ENCODE measurements at places on chromosomes 13 and 19.

DNA sequence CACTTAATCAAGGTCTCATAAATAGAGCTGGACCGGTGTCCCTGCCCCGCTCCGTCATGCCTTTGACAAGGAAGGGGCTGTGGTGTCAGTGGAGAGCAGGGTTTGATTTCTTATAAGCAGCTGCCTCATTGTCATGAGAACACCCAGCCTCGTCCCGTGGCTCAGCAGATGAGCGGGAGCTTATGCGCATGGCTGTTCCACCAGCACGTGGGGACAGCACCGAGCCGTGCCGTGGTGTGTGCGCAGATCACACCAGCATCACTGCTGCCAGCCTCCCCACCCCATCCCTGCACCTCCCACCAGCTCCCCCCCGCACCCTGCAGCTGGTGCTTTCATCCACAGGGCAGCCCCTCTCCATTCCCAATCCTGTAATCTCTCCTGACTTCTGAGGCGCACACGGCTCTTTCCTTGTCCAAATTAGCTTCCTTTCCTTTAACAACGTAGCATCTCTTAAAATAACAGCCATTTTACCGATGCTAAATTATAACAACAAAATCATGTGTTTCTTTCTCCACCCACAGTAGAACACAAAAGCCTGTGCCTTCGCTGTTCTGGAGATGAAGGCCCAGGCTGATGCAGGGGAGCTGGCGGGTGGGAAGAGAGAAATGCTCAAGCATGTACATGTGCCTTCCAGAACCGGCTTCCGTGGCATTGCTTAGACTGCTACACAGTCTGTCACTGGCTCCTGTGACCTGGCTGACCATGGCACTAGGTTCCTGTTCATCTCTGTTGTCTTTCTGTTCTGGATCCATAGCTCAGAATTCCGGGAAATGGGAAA is 96.8 kb downstream of the RAB20 start:
- DNase-seq = no peak

- DNase-seq = no peak
Measured at GRCh38 chr13:101584331-101584730, 131.9 kb downstream of the ITGBL1 start.

GRCh38 chr19:31528261-31528660 is 179.0 kb upstream of the TSHZ3 start:
- no peak for DNase-seq

GRCh38 chr19:56309511-56310185 is 5.0 kb downstream of the ZSCAN5A start:
- DNase-seq = peak; percentile 9

DNA sequence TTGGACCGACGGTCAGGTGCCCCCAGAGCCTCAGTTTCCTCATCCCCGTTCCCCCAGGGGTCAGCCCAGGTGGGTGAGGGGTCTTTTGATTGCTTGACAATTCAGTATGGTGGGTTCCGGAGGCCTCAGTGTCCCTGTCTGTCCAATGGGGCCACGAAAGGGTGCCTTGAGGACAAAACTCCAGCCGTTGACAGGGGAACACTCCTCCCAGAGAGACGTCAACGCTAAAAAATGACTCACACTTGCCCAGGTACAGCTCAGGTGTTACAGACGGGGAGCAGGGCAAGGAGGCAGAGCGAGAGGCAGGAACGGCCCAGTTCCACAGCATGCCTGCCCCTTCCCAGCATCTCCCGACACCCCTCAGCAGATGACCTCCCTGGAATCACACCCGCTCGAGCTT is 1.8 kb downstream of the TNFAIP8L1 start:
- DNase-seq = no peak

DNA sequence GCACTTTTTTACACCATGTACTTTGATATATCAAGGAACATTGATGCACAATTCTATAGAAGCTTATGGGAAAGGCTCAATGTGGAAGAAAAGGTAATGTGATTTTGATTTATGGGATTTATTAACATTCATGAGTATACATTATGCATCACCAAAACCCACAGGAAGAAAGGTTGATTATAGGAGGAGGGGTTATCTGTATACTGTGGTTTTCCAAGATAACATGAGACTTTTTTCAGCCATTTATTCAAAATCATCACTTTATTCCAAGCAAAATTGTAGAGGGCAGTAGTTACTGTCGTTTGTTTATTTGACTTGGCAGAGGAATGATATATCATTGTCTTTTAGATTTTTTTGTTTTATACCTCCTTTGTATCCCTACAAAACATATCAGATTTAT is 54.9 kb downstream of the WDFY2 start:
- no peak for DNase-seq

DNA sequence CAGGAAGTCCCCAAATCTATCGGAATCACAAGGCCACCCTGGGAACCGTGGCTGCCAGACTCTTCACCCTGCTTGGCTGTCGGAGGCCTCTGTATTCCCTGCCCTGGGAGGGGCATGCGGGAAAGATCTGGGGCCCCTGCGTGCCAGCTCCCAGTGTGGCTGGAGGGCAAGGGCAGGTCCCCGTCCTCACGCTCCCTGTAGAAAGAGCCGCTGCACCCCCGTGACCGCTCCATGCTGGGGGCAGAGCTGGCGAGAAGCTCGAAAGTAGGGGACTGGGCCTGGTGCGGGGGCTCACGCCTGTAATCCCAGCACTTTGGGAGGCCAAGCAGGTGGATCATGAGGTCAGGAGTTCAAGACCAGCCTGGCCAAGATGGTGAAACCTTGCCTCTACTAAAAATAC is 208.4 kb upstream of the SOX1 start:
- no peak for DNase-seq

DNA sequence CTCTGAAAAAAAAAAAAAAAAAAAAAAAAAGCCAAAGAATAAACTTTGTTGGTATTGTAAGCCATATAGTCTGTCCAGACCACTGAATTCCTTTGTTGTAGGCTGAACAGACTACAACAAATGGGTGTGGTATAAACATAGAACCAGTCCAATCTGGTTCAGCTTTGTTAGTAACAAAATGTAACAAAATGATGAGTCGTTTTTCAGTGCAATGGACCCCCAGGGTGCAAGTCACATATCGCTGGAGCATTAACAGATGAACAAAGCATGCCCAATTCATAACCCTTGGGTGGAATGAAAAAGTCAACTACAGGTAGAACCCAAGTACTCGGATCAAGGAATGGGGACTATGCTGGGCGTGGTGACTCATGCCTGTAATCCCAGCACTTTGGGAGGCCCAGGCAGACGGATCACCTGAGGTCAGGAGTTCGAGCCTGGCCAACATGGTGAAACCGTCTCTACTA is 13.6 kb upstream of the FCHO1 start:
- DNase-seq = no peak

GRCh38 chr13:109110159-109110558 is 480.7 kb downstream of the MYO16 start:
- no peak for DNase-seq

GRCh38 chr19:50486823-50487515 is 10.3 kb upstream of the GARIN5A start:
- DNase-seq = peak; percentile 57

DNA sequence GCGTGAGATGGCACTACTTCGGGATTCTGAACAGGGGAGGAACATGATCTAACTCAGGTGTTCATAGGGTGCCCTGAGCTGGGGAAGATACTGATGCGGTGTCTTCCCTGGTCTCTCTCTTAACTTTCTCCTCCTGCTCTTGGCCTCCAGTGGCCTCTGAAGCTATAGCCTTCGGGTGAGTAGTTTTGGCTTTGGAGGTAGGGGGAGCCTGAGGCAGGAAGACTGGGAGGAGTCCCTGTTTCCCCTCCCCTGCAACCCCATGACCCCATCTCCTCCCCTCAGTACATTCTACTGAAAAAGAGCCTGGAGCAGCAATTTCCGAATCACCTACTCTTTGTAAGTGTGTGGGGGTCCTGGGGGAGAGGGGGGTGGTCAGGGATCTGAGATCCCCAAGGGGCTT is 3.5 kb downstream of the SELENOV start:
- no peak for DNase-seq

- no peak for DNase-seq
Measured at GRCh38 chr19:45027371-45027770, 11.5 kb upstream of the CLASRP start.

DNA sequence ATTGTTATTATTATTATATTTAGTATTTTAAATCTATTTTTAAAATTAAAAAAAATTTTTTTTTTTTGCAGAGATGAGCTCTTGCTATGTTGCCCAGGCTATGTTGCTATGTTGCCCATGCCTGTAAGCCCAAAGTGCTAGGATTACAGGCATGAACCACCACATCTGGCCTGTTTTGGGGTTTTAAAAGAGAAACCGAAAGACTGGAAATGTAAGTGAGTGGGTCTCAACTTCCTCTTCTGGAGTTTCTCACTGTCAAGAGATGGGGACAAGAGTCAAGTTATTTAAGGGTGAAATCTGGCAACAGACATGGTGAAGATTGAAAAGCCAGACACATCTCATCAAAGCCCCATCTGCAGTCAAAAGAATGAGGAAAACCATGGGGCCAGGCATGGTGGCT is 4.2 kb upstream of the OR7G3 start:
- DNase-seq = no peak

GRCh38 chr13:23797276-23797903 is 91.8 kb downstream of the MIPEP start:
- no peak for DNase-seq

- DNase-seq = no peak
Measured at GRCh38 chr13:73167028-73167820, 108.4 kb downstream of the KLF5 start.

- no peak for DNase-seq
Measured at GRCh38 chr19:2787115-2787514, 1.8 kb downstream of the THOP1 start.

DNA sequence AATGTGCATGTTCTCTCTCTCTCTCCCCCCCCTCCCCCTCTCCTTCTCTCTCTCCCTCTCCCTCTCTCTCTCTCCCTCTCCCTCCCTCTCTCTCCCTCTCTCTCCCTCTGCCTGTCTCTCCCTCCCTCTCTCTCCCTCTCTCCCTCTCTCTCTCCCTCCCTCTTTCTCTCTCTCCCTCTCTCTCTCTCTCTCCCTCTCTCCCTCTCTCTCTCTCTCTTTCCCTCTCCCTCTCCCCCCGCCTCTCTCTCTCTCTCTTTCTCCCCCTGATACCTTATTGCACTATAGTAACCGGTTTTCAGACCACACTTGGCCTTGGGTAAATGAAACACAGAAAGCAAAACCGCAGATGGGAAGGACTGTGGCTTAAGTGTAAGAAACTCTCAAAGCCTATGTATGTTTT is 34.7 kb upstream of the SPACA7 start:
- no peak for DNase-seq

- DNase-seq = no peak
Measured at GRCh38 chr13:78024996-78025395, 106.4 kb upstream of the EDNRB start.

- no peak for DNase-seq
Measured at GRCh38 chr13:51451134-51451466, 1.7 kb downstream of the INTS6 start.

Data from stimulated activated CD8-positive, alpha-beta memory T cell treated with anti-CD3 and anti-CD28 coated beads, Interleukin-15, amount 100 ng/mL, for 24 hours (primary cell).